ENCODE measurements at places on chromosomes 5 and 9.

DNA sequence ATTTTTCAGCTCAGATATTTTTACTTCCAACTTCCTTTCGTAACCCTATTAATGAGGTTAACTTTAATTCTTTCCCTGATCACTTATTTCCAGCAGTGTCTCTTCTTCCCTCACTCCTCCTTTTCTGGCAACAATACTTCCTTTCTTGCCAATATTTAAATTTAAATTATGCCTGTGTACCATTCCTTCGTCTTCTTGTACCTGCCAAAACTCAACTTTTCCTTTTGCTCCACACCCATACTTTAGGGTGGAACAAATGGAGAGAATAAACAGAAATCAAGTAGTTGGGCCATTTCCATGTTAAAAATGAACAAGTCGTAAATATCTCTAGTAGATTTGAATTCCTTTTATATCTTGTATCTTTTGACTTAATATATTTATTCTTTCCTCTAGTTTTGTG, 66.0 kb downstream of the FER start:
- DNase-seq, result no peak

GRCh38 chr9:88808019-88808656, 183.1 kb upstream of the S1PR3 start:
- no peak for DNase-seq

GRCh38 chr5:1781107-1781506, 18.5 kb downstream of the MRPL36 start:
- DNase-seq, result no peak

DNA sequence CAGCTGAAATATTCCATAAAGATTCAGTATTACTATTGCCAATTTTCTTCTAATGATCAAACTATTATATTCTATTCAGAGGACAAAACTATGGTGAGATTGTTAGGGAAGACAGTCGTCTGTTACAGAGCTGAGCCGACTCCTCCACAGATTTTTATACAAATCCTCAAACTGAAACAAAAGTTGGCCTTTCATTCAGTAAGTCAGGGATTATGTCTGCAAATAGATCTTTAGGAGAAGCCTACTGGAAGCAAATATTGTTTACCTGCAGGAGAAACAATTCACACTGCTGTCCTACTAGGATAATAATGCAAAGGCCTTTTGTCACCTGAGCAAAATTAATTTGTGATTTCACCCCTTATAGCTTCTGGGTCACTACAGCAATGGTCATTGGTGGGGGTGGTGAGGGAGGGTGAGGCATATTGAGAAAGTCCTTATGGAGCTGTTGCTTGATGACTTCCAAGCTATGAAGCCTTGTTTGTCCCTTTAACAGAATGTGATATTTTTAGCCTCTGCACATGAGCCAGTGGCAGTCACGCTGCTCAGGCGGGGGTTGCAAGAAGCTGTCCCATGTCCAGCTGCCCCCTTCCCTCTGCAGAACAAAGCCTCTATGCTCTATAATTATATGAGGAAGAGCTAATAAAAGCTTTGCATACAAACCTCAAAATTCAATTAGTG, 200.5 kb upstream of the KLF9 start:
- DNase-seq, result no peak

- DNase-seq, result no peak
Observed at GRCh38 chr5:122517091-122517490, 205.1 kb downstream of the SNCAIP start.

Data from stimulated activated CD8-positive, alpha-beta memory T cell treated with anti-CD3 and anti-CD28 coated beads, Interleukin-7, amount 100 ng/mL, for 1 hour (primary cell).